ENCODE measurements at places on chromosomes 12 and 14. TPM values are rescaled to one million over a fixed set of nuclear protein-coding genes. Genes with fewer than 3 reads are reported as not detected.
A peak's percentile ranks its signal among the peaks of the same experiment; 100 is the strongest.

SLCO1B1 gene
- not detected for total RNA-seq

ALX1 gene
- not detected for total RNA-seq

RAPGEF3 gene
- 4.7 TPM for total RNA-seq

GXYLT1 gene
- 11.1 TPM for total RNA-seq

CCDC198 gene
- total RNA-seq = not detected

CCDC196 gene
- total RNA-seq = not detected

PLBD1 gene
- 0.61 TPM for total RNA-seq

CDH24 gene
- total RNA-seq = 0.51 TPM

MYF6 gene
- not detected for total RNA-seq

KRT75 gene
- not detected for total RNA-seq

FAIM2 gene
- total RNA-seq = 0.10 TPM

GRCh38 chr12:115394496-115395220, 710.7 kb upstream of the TBX3 start:
- no peak for DNase-seq

- DNase-seq = peak; percentile 58
Measured at GRCh38 chr12:95548539-95549391, 2.5 kb downstream of the USP44 start.

- no peak for DNase-seq
Measured at GRCh38 chr12:62252576-62252975, 7.6 kb upstream of the USP15 start.

DNA sequence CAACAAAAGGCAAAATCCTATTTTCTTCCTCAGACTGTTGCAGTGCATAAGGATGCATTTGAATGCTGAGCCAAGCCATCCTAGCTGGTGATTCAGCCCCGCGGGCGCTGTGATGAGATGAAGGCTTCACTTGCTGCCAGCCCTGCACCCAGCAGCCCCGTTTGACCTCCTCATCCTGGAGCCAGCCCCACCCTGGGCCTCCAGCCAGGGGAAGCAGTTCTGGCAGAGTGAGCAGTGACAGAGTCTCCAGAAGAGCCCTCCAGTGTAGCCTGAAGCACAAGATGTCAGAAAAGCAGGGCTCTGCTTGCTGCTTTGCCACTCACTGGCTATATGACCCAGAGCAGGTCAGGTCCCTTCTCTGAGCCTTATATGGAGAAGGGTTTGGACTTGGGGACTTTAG, 96.2 kb upstream of the HSPB8 start:
- DNase-seq = no peak

GRCh38 chr12:132342251-132343227, 13.2 kb upstream of the GALNT9 start:
- no peak for DNase-seq

- no peak for DNase-seq
Measured at GRCh38 chr12:92675092-92675865, 27.5 kb upstream of the PLEKHG7 start.

DNA sequence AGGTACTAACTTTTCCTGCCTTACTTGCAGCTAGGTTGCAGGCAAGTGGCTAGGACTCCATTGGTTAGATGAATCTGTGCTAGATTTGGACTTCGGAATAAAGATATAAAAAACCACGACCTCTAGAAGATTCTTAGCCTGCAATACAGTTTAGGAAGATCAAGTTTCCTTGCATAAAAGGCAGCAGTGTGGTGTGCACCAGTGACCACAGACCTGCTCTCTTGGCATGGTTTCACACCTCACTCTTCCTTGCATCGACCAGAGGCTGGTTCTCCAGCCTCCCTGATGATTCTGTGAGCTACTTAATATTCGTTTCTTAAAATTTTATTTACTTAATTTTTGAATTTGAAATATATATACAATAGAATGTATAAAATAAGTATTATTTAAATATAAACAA, 9.8 kb downstream of the KLHDC1 start:
- DNase-seq = no peak

DNA sequence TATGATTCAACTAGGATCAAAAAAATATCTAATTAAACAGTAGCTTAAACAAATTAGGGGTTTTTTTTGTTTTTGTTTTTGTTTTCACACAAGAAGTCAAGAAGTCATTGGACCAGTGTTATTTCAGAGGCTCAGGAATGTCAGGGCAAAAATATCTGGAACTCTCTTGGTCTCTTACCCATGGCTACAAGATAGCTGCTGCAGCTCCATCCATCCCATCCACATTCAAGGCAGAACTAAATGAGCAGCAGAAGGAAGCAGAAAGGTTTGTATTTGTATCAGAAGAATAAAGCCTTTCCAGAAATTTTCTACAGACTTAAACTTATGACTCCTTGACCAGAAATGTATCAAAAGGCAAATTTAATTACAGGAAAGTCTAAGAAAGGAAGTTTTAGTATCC, 33.8 kb upstream of the BCL2L14 start:
- DNase-seq = no peak

DNA sequence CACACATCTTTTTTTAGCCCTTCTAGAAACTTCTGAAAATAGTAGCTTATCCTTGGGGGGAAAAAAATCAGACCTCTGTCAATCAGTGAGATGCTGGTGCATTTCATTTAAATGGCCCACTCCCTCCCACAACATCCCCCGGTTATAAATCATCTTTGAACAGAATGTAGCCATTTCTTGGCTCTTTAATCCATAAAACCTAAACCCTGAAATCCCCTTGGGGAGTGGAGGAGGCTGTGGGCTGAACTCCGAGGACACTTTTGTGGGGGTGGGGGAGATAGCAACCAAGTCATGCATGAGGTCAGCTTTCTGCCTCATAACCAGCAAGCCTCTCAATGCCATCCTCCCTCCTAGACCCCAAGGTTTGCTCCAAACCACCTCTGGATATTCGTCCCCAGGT, 21.0 kb downstream of the HRK start:
- no peak for DNase-seq

GRCh38 chr14:37172936-37173614, 669 bp upstream of the SLC25A21 start:
- DNase-seq = no peak

DNA sequence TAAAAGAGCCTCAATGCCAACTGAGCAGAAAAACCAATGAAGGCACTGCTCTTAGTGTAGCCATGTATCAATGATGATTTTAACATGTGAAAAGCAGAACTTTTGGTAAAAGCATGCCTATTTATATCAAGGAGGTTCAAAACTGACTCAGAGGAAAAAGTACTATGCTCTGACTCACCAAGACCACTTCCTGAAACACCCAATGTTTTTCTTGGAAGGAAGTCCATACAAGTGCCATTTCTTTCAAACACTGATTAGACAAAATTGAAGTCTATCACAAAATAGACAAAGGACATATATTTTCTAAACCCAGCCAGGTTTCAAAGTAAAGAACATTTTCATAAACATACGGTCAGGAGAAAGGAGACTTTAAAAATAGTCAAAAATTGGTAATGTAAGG, 88.6 kb downstream of the EPS8 start:
- no peak for DNase-seq

DNA sequence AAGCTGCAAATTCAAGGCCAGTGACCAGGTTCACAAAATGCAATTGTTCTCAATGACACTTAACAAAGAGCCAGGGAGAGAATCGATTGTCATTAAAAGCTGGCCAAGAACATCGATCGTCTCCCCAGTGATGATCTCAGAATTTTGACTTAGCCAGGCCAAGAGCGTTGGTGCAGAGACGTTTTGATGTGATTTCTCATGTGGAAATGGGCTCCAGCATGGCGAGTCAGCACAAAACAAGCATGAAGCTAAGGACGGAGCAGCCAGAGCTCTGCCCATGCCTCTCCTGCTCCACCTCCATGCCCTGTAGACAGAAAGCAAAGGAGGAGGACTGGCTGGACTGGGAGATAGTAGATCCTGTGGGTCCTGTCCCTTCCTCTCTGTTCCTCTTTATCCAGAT, 270.8 kb downstream of the FOXN3 start:
- no peak for DNase-seq

GRCh38 chr14:89435892-89436656, 19.0 kb upstream of the FOXN3 start:
- DNase-seq = no peak

DNA sequence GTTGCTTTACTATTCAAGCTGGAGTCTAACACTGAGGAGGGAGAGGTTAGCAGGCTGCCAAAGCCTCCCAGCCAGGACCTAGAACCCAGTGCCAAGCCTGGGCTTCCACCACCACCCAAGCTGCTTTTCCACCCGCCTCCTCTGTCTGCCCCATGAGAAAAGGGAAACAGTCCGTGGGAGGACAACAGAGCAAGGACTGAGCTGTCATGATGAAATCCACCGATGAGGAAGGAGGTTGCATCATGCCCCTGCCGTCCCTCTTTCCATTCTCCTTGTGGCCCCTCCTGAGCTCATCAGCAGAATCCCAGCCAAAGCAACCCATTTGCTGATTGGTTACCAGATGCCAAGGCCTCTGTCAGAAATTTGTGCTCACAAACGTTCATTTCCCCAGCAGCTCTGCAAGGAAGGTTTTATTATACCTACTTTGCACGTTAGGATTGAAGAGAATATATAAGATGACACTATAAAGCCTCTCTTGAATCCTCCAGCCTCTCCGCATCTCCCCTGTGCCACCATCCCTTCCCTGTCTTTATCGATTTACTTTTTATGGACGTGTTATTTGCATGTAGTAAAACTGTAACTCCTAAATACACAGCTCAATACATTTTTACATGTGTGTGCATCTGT, 6.3 kb upstream of the SERPINA1 start:
- no peak for DNase-seq

DNA sequence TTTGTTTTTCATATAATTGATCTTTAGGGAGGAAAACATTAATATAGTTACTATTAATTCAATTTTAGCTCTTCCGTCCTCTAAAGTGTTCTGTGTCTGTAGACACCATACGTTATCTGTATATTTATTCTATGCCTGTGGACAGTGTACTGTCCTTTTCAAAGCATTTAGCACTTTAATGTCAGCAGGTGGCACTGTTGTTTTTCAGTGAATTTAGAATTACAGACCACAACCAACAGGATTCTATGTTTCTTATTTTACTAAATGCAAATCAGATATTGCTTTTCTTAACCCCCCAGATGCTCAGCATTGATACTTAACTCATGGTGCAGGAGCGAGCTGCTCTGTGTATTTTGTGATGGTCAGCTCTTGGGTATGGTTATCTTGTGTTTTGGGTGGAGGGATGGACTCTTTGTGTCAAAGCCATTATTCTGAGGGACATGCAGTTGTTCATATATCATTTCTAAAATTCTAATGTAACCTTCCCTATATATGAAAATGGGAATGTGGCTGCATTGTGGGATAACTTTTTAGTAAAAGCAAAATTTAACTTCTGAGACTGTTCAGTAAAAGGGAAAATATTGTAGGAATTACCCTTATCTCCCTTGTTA, 65.2 kb downstream of the PAPOLA start:
- DNase-seq = peak; percentile 36

DNA sequence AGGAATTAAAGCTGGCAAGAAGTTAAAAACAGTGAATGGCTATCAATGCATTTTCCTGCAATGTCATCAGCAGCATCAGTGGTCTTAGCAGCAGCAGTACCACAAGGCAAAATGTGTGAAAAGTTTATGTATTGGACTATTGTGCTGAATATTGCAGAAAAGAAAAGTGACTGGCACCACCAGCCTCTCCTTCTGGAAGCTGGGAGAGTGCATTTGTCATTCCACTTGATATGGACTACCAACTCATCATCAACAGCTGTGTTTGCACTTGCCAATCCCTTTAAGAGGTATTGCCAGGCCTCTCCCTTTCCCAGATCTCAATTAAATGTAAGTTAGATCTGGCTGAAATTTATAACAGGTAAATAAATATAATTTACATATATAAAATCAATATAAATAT, 151.0 kb upstream of the GZMB start:
- no peak for DNase-seq

- DNase-seq = peak; percentile 54
Measured at GRCh38 chr14:73761618-73762355, 47.6 kb upstream of the PNMA1 start.

GRCh38 chr14:92963301-92964123, 40.6 kb downstream of the CHGA start:
- DNase-seq = no peak

DNA sequence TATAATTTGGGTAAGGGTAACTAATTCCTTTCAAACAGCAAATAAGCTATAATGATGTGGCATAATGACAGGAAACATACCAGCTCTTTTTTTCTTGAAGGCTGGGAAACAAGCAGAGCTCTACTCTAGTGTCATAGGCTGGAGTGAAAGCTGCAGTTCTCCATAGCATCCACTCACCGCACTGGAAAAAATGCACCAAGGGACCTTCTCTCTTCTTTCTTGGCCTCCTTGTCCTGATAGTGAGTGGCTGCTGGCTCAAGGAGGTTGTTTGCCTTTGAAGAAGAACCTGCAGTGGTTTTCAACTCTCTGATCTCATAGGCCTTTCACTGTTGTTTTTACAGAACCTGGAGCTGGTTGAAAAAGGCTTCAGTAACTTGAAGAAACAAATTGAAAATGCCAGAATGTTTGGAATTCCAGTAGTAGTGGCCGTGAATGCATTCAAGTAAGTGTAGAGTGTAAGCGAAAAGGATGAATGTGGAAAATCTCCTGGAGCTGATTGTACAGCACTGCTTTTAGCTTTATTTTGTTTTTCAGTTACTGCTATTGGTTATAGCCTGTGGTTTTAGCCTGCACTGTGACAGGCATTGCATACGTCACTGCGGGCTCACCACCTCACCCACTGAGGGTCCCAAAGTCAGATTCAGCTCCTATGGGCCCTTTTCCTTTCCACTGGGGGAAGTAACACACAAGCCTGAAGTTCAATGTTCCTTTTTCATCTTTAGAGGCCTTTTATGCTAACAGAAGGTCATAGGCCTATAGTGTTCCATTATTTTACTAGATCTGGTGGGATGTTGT, 17.2 kb upstream of the AKAP5 start:
- DNase-seq = no peak

DNA sequence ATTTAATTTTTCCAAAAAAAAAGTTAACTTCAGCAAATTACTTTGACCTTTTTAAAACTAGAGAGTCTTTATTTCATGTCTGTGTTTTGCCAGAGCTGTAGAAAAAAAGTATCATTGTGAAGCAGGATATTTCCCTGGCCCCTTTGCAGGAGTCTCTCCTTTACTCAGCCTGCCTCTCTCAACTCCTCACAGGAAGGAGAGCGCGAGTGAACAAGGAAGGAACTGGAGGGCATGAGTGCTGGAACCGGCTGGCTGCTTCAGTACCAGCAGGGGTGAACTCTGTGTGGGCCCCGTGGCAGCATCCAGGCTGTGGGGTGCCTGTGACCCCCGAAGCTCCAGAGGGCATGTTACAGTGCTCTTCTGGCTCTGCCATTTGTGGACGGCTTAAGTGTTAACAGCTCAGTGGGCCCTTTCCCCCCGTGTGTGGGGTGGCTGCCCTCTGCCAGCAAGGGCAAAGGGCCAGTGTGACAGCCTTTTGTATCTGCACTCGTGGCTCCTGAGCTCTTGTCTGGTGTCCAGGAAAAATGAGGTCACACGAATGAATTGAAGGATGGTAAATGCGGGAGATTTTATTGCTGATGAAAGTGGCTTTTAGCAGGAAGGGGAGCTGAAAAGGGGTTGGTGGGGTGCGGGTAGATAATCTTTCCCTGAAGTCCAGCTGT, 76.6 kb upstream of the KCNH3 start:
- no peak for DNase-seq

Data from OCI-LY7 (cell line).